ENCODE measurements at places on chromosomes 16 and 17.
A peak's percentile ranks its signal among the peaks of the same experiment; 100 is the strongest.

DNA sequence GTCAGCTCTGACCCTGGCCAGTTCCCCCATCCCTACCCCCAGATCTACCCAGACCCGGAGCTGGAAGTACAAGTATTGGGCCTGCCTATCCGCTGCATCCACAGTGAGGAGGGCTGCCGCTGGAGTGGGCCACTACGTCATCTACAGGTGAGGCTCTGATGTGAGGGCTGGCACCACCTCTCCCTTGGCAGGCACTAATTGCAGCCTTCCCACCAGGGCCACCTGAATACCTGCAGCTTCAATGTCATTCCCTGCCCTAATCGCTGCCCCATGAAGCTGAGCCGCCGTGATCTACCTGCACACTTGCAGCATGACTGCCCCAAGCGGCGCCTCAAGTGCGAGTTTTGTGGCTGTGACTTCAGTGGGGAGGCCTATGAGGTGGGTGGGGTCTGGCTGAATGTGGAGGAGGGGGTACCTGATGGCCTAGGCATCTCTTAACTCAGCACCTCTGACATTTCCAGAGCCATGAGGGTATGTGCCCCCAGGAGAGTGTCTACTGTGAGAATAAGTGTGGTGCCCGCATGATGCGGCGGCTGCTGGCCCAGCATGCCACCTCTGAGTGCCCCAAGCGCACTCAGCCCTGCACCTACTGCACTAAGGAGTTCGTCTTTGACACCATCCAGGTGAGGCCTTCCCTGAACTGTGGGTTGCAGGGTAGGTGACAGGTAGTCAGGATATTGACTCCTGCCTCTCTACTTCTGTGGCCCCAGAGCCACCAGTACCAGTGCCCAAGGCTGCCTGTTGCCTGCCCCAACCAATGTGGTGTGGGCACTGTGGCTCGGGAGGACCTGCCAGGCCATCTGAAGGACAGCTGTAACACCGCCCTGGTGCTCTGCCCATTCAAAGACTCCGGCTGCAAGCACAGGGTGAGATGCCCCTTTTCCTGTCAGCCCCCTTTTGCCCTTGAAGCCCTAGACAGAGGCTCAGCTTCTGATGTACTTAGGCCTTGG, 4.3 kb downstream of the TRAF4 start:
- no peak for DNase-seq

GRCh38 chr17:1159431-1160180, 20.2 kb downstream of the ABR start:
- no peak for DNase-seq

DNA sequence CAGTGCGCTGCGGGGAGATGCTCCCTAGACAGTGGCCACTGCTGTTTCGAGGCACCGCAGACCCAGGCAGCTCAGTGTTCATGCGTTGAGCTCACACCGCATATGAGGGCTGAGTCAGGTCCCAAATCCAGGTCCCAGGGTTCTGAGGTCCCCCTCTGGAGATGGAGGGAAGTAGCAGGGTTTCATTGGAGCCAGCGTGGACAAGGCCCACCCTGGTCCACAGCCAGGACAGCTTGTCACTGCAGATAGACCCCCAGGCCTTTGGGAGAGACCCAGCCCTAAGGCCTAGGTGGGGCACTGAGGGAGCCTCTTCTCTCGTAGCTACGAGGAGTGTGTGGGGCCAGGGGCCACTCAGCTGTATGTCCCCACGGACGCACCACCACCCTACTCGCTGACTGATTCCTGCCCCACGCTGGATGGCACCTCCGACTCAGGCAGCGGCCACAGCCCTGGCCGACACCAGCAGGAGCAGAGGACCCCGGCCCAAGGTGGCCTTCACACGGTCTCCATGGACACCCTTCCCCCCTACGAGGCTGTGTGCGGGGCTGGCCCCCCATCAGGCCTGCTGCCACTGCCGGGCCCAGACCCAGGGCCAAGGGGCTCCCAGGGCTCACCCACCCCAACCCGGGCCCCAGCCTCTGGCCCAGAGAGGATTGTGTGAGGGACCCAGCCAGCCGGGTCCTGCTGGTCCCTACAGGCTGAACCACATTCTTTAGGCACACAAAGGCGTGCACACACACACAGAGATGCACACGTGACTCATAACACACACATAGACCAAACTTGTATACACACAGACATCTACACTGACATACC, 53.4 kb downstream of the BEAN1 start:
- DNase-seq = no peak

DNA sequence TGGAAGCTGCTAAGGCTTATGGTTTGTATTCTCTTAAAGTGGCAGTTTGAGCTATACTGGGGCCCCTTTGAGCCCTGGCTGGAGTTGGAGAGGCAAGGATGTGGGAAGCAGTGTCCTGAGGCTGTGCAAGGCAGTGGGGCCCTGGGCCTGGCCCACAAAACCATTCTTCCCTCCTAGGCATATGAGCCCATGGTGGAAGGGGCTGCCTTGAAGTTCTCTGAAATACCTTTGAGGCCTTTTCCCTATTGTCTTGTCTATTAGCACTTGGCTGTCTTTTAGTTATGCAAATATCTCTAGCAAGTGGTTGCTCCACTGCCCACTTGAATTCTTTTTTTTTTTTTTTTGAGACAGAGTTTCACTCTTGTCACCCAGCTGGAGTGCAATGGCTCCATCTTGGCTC, 119.2 kb downstream of the PCTP start:
- DNase-seq = no peak

DNA sequence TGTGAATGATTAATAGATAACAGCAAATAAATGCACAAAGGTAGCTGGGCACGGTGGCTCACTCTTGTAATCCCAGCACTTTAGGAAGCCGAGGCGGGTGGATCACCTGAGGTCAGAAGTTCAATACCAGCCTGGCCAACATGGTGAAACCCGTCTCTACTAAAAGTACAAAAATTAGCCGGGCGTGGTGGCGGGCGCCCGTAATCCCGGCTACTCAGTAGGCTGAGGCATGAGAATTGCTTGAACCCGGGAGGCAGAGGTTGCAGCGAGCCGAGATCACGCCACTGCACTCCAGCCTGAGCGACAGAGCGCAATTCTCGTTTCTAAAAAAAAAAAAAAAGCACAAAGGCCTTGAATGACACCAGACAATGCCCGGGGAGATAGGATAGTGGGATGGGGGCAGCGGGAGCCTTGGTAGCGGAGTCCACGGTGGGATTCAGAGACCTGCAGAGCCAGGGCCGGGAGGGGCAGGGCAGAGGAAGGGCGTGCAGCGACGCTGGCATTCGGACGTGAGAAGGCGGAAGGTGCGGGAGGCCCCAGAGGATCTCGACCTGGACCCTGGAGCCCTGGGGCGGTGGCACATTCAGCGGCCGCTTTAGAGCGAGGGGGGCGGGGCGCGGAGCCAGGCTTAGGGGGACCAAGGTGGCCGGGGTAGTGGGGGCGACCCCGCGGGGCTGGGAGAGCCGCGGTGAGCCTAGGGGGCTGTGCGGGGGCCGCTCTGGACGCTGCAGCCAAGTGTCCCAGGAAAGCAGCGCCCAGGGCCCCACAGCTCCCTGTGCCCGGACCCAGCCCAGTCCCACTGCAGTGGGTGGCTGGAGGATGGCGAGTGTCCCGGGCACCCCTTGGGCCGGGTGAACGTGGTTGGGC, 999 bp upstream of the FLYWCH2 start:
- DNase-seq = no peak

GRCh38 chr17:80260069-80260535, 550 bp upstream of the RNF213 start:
- DNase-seq = peak; percentile 63

DNA sequence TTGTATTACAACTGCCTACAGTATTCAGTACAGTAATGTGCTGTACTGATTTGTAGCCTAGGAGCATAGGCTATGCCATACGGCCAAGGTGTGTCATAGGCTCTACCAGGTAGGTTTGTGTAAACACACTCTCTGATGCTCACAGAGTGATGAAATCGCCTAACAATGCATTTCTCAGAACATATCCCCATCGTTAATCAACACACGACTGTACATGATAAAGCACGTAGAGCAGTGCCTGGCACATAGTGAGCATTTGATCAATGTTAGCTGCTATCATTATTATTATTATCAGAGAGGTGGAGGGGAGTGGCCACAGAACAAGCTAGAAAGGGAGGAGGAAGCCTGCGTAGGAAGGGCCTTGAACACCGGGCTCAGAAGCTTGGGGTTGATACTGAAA, 81.1 kb upstream of the LHX1 start:
- no peak for DNase-seq

DNA sequence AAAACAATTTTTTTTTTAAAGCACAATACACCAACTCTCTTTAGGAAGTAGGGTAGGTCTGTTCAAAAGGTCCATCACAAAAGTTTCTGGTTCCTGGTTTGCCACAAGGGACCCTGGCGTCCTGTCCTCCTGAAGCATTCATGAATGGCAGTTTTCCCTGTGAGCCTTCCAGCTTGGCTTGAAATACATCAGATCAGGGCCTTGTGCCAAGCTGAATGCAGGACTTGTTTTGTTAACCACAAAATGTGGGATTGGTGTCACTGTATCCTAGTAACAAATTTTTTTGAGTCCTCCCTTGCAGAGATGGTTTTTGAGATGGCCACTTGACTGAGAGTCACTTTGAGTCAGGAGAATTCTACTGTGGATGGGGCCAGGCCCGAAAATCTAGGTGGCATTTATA, 3.9 kb downstream of the GNAO1 start:
- DNase-seq = no peak

GRCh38 chr17:28381141-28381825, 9.8 kb downstream of the SARM1 start:
- DNase-seq = peak; percentile 30

- DNase-seq = peak; percentile 49
These were observed 16.7 kb downstream of the HSD11B2 start for GRCh38 chr16:67447508-67448076.

- no peak for DNase-seq
These were observed 1.0 kb downstream of the SLC46A1 start for GRCh38 chr17:28404812-28405570.

DNA sequence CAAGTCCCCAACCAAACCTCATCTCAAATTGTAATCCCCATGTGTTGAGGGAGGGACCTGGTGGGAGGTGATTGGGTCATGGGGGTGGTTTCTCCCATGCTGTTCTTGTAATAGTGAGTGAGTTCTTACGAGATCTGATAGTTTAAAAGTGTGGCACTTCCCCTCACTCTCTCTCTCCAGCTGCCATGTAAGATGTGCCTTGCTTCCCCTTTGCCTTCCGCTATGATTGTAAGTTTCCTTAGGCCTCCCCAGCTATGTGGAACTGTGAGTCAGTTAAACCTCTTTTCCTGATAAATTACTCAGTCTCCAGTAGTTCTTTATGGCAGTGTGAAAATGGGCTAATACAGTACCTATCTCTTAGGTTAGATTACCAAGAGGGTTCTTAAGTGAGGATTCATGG, 5.8 kb downstream of the PMFBP1 start:
- peak; percentile 27 for DNase-seq

GRCh38 chr17:12579288-12579687, 86.4 kb upstream of the MYOCD start:
- DNase-seq = no peak

DNA sequence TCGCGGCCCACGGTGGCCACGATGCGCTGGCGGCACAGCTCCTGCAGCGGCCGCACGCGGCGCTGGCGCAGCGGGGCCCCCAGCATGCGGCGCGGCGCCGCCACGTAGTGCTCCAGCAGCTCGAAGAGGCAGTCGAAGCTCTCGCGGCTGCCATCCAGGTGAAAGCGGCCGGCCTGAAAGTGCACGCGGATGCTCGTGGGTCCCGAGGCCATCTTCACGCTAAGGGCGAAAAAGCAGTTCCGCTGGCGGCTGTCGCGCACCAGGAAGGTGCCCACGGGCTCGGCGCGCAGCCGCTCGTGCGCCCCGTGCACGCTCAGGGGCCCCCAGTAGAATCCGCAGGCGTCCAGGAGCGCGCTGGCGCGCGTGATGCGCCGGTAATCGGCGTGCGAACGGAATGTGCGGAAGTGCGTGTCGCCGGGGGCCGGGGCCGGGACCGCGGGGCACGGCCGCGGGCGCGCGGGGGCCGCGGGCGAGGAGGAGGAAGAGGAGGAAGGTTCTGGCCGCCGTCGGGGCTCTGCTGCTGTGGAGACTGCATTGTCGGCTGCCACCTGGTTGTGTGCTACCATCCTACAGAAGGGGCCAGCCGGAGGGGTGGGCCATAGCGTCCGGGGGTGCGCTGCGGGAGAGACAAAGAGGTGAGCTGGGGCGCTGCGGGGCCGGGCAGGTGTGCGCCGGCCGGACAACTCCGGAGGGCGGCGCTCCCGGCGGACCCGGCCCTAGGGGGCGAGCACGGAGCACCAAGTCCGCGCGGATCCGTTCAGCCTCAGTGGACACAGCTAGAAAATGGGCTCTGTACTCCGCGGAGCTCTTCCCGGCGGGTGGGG, 879 bp downstream of the SOCS1 start:
- DNase-seq = no peak

- DNase-seq = no peak
These were observed 207.1 kb upstream of the N4BP1 start for GRCh38 chr16:48817032-48817431.

GRCh38 chr16:14386115-14386514, 243.9 kb downstream of the PARN start:
- DNase-seq = no peak

GRCh38 chr17:68446626-68447041, 10.7 kb downstream of the WIPI1 start:
- DNase-seq = no peak

DNA sequence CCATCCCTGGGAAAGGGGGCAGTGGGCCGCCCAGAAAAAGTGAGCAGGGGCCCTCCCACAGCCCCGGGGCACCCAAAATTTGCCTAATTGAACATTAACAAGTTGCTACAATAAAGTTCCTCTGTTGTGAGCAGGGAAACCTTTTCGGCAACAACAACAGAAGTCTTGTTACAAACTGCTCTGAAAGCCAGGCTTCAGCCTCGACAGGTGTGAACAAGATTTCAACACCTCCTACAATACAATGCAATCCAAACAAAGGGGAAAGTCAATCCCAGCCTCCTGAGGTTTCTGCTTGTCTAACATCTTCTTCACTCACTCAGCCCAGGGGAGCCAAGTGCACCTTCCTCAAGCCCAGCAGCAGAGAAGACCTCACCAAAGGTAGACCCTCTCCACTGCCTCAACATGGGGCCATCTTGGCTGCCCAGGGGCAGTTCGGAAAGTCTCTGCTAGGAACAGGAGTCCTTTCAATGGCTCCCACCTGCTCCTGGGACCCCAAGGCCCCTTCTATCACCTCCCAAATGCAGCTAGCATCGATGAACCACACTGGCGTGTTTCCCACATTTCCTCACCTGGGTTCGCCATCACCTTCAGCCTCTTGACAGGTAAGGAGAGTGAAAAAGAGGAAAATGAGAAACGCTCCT, 19.1 kb downstream of the ZFHX3 start:
- no peak for DNase-seq

Data from inflammatory macrophage treated with lipopolysaccharide for 1 hour (primary cell).